ENCODE measurements at places on chromosomes 11 and 22. TPM values are rescaled to one million over a fixed set of nuclear protein-coding genes. Genes with fewer than 3 reads are reported as not detected.

DNA sequence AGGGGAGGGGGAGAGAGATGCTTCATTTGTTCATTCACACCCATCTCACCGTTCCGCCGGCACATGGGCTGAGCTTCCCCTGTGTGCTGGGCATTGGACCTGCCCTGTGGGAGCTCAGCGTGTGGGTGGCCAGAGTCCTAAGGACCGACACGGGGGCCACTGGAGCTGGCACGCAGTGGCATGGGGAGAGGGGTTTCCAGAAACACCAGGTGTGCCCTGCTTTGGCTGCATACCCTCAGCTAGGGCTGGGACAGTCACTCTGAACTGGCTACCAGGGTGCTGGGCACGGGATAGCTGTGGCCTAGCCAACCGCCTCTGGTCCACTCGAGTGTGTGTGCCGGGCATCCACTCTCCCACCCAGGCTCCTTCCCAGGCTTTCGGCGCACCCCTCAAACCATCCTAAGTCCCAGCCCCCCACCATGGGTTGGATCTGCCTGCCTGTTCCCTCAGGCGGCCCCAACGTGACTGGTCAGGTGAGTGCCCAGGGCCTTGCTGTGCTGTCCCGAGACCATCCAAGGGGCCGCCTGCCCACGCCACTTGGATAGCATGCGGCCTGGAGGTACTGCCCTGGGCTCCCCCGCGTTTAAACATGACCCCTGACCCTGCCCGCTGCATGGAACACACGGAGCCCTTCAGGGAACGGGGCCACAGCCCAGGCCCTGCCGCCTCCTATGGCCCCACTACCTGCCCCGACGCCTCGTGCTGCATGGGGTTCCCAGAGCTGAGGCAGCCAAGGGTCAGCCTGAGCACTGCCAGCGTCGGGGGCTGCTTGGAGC, 51.6 kb upstream of the LINC01488 start:
- DNase-seq: no peak

GRCh38 chr11:122733318-122733717, 77.8 kb downstream of the UBASH3B start:
- no peak for DNase-seq

- peak; percentile 9 for DNase-seq
These were observed 213.6 kb downstream of the DYNC2H1 start for GRCh38 chr11:103322821-103323220.

- no peak for DNase-seq
These were observed 11.8 kb downstream of the SAMM50 start for GRCh38 chr22:43967069-43967468.

BMAL1 gene
- polyA plus RNA-seq: 17.1 TPM

DNA sequence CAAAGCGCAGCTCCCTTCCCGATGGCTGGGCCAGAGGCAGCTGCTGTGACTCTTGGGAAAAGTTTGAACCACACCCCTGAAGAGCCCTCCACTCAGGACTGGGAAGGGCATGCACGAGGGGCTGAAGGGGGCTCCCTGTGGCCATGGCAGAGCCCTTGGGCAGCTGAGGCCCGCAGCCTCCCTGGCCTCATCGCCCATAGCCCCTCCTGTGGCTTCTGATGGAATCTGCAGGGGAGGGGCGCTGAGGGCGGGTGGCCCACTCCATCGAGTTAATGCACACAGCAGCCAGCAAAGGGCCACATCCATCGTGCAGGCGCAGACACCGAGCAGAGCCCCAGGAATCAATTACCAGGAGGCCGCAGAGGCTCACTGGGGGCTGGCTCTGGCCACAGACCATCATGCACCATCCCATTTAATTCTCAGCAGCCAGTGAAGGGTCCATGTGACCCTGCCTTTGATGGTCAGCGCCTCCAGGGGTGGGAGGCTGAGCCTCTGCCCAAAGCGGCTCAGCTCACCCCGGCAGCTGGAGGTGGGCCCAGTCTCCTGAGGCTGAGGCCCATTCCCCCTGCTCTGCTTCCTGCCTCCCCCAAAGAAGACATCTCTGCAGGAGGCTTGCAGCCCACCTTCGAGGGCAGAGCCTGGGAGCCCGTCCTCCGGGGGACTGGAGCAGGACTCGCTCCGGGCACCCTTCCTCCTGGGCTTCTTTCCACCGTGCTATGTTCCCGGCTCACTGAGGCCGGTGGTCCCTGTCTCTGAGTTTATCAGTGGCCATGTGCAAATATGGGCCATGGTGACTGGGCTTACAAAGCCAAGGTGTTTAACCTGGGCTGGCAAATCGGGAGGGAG, 1410.2 kb downstream of the BRD1 start:
- no peak for DNase-seq

DTX4 gene
- polyA plus RNA-seq: 15.0 TPM

- DNase-seq: peak; percentile 43
These were observed 4.3 kb upstream of the PATZ1 start for GRCh38 chr22:31350410-31350863.

GRCh38 chr11:17439316-17439782, 37.3 kb downstream of the ABCC8 start:
- peak; percentile 87 for DNase-seq

GRCh38 chr11:19803506-19803998, 90.9 kb downstream of the NAV2 start:
- DNase-seq: peak; percentile 78

- no peak for DNase-seq
These were observed 881.4 kb upstream of the CHORDC1 start for GRCh38 chr11:91104237-91104636.

- DNase-seq: no peak
These were observed 63.6 kb upstream of the PITPNB start for GRCh38 chr22:27982630-27983180.
